CMK (cell line): ENCODE measurements at places on chromosomes 1 and 21.

- DNase-seq: no peak
Measured at GRCh38 chr1:21241771-21242581, 48.3 kb downstream of the ECE1 start.

- no peak for DNase-seq
Measured at GRCh38 chr1:150772326-150772725, 6.7 kb upstream of the CTSS start.

GRCh38 chr1:113950908-113951307, 21.8 kb downstream of the HIPK1 start:
- no peak for DNase-seq

- no peak for DNase-seq
Measured at GRCh38 chr21:26560612-26561011, 12.5 kb downstream of the CYYR1 start.

- DNase-seq: no peak
Measured at GRCh38 chr1:112790920-112791722, 76.0 kb upstream of the PPM1J start.

DNA sequence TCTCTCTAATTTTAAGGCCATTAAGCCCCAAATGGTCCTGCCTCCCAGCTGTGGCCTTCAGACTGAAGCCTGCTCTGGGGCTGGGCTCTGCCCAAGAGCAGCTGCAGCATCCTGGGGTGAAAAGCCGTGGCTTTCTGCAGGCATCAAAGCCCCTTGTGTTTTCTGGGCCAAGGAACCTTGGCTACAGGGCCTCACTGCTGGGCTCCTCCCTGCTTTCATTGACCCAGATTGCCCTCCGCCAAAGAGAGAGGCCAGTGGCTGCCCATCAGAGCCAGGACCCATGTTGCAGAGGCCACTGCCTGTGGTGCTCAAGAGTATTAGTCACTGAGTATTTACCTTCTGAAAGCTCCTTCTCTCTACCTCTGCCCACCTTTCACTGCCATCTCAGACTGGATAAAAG, 1.6 kb downstream of the ZNF648 start:
- no peak for DNase-seq
